ENCODE measurements at places on chromosomes 3 and 15.

DNA sequence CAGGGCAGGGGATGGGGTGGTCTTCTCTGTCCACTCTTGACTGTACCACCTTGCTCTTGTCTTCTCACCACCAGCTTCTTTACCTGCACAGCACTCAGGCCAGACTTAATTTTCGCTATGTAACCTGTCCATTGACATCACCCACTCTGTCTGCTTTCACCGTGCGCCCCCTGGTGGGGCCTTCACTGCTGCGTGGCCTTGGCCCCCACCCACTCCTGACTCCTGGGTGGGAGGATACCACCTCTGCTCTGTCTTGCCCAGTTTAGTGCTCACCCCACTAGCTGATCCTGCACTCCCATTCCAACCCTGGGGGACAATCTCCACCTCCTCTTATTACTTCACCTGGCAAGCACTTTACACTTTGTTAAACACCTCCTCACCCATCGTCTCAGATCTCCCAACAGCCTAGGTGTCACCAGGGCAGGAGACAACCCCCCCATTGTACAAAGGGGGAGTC is 17.7 kb downstream of the PTH1R start:
- DNase-seq: peak; percentile 90

- DNase-seq: no peak
These were observed 11.1 kb upstream of the TBC1D21 start for GRCh38 chr15:73862276-73862675.

DNA sequence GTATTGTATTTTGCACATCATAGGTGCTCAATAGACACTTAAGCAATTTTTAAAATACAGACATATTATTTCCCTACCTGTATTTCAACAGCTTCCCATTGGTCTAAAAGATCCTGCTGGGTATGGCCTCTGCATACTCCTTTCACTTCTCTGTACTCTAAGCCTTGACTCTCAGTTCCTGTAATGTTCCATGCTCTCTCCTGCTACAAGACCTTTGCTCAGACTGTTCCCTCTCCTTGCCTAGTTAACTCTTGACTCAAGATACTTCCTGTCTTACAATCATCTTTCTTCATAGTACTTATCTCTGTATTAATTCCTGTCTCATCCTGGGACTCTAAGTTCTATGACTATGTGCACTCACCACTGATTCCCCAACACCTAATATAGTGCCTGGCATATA is 1.7 kb downstream of the SCN11A start:
- DNase-seq: no peak

- DNase-seq: no peak
These were observed 917.6 kb downstream of the EPHA3 start for GRCh38 chr3:90025019-90025418.

GRCh38 chr15:39025321-39025720 is 460.7 kb upstream of the RASGRP1 start:
- no peak for DNase-seq

All from upper lobe of left lung (tissue), 6 donors.